Colonic mucosa (tissue), 4 donors: ENCODE measurements at places on chromosomes 3 and 15.

GRCh38 chr3:128241741-128242140 is 88.5 kb downstream of the EEFSEC start:
- no peak for DNase-seq

- DNase-seq: no peak
Measured at GRCh38 chr3:59043391-59043790, 6.4 kb downstream of the CFAP20DC start.

GRCh38 chr3:15063238-15063637 is 1.9 kb downstream of the MRPS25 start:
- DNase-seq: no peak

GRCh38 chr3:146308682-146309081 is 57.8 kb upstream of the PLSCR4 start:
- DNase-seq: no peak

DNA sequence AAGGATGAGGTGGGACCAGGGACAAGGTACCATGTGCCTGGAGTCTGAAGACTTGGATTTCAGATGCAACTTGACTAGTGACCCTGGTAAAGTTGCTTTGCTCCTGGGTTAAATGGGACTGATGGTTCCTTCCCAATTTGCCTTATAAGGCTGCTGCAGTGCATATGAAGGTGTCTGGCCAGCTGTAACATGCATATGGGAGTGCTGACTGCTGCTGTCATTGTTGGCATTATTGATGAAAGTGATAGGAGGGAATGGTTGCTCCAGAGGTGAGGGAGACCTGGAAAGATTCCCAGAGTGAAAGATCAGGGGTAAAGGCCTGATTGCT is 20.5 kb downstream of the CYP8B1 start:
- DNase-seq: no peak

GRCh38 chr3:130843441-130843840 is 50.4 kb upstream of the ATP2C1 start:
- DNase-seq: no peak

GRCh38 chr15:24772686-24773373 is 97.3 kb downstream of the NPAP1 start:
- peak; percentile 65 for DNase-seq

GRCh38 chr15:91917686-91918360 is 64.3 kb downstream of the SLCO3A1 start:
- DNase-seq: no peak

- no peak for DNase-seq
Measured at GRCh38 chr3:19901918-19902317, 32.1 kb downstream of the EFHB start.

DNA sequence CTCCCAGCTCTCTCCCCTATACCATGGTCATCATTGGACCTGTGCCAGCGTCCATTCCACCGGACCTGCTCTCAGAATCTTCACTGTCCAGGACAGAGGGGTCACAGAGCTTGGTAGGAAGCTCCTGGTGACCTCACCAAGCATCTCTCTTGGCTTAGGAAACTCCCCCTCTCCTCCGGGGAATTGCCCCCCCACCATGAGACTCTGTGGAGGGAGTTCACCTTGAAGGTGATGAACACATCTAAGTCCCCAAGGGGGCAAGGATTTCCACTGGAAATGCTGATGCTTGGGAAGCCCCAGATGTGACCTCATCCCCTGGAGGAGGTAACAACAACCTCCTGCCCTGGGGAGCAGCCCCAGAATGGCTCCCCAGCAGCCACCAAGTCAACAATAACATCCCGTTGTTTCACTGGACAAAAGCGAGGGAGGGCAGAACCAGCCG is 3.2 kb downstream of the SEMA7A start:
- no peak for DNase-seq

DNA sequence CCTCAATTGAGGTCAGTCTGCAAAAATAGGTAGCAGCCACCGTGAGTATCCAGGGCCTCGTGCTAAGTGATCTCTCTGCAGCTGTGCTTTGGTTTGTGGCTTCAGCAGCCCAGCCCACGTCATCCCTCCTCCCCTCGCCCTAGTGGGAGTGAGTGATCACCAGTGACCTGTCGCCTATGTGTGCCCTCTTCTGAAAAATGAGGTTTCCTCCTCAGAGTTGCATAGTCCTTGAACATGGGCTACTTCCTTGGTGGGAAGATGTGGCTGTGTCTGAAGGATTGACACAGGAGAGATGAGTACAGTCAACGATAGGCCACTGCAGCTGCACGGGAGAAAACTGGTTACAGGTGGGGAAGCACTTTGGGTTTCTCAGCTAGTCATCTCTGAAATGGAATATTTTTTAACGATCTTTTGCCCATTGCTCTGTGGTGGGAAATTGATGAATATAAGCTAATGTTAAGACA is 144.8 kb upstream of the BHLHE40 start:
- DNase-seq: no peak

DNA sequence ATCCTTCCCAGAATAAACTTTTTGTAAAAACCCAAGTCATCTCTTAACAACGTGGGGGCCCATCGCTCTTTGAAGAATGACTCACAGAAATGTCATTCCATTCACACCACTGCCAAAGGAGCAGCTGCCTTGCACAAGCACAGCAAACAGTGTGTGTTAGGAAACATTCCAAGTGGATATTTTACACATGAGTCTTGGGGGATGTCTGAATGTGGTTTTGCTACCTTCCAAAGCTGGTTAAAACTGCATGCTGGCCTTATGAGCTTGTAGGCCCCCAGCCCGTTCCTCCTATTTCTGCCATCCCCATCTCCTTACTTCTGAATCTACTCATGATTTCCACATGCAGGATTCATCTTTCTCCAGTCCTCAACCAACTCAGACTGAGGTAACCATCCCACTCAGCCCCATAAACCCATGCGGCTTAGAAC is 130.8 kb downstream of the CPNE4 start:
- DNase-seq: no peak

- peak; percentile 42 for DNase-seq
Measured at GRCh38 chr3:192444096-192444790, 283.1 kb downstream of the FGF12 start.

- DNase-seq: no peak
Measured at GRCh38 chr15:30008156-30008555, 74.6 kb upstream of the GOLGA8J start.

DNA sequence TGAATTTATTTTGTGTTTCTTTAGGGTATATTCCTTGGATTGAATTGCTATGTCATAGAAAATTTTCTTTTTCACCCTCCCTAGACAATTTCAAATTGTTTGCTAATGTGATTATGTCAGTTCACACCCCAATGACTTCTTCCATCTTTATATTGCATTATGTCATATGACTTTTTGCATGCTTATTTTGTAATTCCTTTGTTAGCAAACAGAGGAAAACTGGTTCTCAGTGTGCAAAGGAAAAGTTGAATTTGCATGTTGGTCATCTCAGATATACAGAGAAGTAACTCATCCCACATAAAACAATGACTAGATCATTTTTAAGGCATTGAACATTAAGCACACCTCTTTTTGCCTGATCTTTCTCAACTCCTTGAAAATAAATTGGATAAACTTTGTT is 3.3 kb upstream of the RNF13 start:
- DNase-seq: no peak

DNA sequence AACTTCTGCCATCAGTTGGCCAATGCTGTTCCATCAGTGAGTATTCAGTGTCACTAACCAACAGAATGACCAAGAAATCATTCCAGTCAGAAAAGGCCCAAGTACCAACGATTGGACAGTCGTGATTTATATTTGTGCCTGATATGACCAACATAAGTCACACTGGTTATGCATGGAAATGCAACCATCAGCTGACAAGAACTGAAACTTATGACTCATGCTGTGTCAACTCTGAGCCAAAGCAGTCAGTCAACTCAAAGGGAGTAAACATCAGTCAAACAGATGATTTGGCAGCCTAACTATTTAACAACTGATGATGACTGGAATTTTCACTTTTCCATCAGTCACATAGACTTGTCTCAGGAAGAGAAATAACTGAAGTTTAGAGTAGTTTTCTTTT is 142.4 kb downstream of the ANXA2 start:
- DNase-seq: no peak

DNA sequence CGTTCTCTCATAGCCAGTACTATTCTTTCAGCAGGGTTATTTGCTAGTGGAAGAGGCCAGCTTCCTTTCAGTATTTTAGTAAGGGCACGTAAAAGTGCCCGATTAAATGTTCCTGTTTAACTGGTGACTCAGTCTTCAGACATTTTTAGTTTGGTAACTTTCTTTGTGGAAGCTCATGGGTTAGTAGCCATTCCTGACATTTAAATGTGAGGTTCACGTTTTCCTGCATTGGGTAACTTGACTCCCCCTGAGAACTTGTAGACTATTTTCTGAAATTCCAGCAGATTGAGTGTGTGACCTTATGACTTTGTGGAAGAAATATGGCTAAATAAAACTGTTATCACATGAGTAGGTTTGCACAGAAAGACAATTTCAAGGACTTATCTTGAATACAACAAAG is 16.9 kb downstream of the ABHD2 start:
- no peak for DNase-seq

GRCh38 chr15:23758891-23759290 is 71.8 kb upstream of the NDN start:
- no peak for DNase-seq

GRCh38 chr15:91908391-91908790 is 54.9 kb downstream of the SLCO3A1 start:
- no peak for DNase-seq

DNA sequence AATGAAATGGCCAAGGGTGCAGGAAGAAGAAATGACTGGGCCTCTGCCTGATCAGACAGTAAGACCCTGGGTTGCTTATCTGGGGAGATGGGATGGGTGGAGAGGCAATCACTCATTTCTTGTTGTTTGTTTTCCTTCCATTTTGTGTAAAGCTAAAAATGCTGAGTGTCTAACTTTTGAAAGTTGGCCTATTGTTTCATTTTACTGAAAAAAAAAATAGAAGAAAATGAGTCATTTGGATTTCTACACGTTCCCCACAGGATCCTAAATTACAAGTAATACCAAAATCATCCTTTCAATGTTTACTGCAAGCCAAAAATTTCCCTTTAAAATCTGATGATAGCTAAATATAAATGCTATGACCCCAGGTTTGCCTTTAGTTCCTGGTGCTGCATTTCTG is 30.6 kb downstream of the PTX3 start:
- no peak for DNase-seq

DNA sequence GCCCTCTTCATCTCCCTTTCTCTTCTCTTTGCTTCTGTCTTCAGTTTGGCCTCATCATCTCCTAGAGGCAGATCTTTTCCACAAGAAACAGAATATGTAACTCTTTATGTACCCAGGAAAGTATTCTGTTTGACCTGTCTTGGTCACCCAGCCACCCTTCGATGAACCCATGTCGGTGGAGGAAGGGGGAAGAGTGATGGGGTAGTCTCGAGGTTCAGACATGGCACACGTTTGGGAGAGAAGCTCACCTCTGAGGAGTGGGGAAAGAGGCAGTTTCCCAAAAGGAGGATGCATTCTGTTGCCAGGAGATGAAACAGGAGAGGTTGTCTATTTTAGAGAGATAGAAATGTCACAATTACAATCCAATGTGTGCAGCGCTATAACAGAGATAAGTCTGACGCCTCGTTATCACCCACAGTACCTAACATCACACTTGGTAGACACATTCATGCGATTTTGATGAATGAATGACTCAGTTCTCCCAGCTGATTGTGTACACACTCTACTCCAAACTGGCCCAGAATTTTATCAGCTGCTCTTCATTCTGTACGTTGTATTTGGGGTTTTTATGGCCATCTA is 722 bp upstream of the CCDC50 start:
- DNase-seq: no peak

DNA sequence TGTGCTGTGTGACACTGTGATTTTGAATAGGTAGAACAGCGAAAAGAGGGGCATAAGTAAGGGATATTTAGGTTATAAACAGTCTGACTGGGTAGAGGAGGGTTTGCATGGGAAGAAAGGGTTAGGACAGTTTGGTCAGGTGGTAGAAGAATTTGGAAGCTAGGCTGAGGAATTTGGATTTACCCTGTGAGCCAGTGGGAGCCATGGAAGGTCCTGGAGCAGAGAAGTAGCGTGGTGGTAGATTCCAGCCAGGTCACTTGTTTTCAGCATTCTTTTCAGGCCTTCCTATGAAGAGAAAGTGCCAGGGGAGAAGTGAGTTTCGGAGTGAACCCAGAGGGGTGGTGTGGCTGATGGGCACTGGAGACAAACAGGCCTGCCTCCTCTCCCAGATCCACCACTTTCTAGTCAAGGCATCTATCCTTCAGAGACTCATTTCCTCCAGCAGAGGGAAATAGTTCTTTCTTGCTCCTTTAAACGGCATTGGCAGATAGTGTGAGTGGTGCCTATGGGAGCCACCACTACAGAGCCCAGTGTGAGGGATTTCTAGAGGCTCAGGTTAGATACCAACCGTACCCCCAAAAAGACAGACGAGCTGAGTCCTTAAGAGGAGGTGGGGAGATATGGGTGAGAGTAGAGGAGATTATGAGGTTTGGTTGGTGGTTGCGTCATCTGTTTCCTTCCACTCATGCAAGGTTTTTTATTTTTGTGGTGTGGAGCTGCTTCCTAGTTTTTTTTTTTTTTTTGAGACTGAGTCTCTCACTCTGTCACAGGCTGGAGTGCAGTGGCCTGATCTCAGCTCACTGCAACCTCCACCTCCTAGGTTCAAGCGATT is 21.2 kb downstream of the PXK start:
- no peak for DNase-seq

DNA sequence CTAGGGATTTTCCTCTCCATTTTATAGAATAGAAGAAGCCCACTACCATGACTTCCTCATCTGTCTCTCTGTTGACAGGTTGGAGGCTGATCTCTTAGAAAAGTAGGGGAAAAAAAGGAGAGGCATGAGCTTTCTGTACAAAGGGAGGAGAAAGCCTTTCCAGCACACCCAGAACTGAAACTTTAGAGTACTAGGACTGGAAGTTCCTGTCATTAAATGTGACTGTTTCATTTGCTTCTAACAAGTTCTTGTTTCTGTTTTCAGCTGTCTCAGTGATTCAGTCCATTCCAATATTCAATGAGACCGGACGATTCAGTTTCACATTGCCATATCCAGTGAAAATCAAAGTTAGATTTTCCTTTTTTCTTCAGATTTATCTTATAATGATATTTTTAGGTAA is 39.0 kb downstream of the INTS14 start:
- no peak for DNase-seq

DNA sequence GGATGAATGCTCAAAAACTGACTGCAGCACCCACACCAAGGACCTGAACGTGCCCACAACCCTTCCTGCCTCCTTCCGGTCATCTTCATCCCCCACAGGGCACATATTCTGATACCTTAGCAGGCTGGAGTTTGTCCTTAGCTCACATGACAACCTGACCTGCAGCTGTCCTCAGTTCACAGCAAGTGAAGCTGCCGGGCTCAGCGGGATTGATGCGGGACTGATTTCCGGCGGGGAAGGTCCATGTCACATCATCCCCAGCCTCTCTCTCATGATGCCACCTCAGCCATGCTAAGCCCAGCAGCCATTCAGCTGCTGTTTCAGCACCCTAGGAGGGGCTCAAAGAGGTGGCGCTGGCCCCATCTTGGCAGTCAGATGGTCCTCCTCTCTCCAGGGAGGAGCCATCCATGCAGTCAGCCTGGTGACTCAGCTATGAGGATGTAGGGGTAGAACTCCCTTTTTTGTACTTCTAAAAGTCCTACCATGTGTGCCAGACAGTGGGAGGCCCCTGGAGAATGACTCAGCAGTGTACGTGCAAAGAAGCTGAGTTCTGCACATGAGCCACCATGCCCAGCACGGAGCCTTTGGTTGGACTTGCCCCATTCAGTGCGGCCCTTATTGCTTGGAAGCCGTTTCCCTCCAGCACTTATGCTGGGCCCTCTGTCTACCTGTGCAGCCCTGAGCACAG is 9.5 kb downstream of the CA12 start:
- no peak for DNase-seq
